ENCODE measurements at places on chromosomes 7 and 10.
A peak's percentile ranks its signal among the peaks of the same experiment; 100 is the strongest.

GRCh38 chr7:134645478-134645877, 1.2 kb upstream of the BPGM start:
- no peak for DNase-seq

- DNase-seq = no peak
These were observed 107.0 kb downstream of the NRP1 start for GRCh38 chr10:33227489-33227888.

DNA sequence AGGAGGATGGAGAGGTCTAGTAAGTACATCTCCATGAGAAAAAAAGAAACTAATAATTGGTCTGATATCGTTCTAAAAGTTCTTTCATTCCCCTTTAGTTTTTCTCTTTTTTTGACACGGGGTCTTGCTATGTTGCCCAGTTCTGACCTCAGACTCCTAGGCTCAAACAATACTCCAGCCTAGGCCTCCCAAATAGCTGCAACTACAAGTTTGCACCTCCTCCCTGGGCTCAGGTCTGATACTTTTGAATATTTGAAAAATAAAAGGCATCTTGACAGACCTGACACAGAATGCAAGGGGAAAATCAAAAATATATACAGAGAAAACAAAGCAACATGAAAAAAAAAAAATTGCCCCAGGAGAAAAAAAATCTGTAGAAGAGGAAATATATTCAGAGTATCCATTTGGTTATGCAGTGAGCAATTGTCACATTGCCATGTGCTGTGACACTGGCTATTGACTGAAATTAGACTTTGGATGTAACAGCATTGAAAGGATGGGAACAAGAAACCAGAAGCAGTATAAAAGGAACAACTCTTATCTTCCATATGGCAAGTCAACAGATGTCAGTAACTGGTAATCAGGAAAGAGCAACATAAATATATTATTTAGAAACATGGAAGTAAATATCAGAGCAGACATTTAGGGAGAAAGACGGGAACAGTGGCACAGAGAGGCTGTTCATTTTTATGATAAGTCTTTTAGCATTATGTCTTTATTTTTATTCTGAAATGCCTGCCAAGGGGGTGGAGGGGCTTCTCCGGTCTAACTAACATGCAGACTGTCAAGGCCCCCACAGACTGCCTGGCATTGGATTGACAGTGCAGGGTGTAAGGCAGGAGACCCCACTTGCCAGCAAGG, 408.4 kb downstream of the PARD3 start:
- no peak for DNase-seq

DNA sequence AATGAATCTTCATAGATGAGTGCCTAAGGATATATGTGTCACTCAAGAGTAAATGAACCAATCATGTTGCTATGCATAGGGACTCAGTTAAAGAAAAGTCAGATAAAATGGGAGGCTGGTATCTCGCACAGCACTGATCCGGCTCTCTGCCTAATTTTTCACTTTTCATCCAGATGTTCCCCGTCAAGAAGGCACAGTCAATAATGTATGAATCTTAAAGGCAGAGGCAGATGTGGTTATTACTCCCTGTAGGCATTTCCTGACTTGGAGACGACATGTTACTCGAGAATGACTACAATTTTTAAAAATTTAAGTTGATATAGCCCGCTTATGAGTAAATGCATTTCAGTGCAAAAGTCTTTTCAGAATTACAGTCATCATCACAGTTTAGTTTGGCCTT, 113.6 kb downstream of the TBXAS1 start:
- no peak for DNase-seq

DNA sequence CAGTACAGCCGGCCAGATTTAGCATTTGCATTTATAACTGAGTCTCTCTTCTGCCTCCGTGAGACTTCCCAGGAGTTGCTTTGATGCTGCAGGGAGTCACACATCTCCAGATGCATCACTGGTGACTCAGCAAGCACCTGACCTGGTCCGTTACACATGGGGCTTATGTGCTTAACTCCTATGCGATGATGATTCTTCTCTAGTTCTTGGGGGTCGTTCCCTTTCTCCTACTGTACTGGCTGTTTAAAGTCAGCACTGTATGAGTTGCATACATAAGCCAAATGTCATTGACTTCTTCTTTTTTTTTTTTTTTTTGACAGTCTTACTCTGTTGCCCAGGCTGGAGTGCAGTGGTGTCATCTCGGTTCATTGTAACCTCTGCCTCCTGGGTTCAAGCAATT, 13.0 kb upstream of the AKR1E2 start:
- DNase-seq = no peak

DNA sequence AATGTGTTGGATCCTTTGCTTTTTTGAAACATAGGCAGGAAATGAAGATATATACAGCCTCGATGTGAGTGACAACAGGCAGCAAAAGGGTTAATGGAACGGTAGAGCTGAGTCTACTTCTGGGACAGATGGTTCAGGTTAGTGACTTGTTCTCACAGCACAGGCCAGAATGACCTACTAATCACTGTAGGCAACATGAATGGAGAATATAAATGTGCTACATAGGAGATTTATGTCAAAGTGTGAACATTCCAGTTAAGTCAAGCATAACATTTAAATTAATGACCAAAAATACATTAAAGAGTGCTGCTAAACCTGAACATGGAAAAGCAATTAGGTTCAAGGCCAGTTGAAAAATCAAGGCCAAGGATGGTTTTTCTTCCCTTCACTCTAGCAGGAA, 235.2 kb downstream of the POU6F2 start:
- DNase-seq = no peak

DNA sequence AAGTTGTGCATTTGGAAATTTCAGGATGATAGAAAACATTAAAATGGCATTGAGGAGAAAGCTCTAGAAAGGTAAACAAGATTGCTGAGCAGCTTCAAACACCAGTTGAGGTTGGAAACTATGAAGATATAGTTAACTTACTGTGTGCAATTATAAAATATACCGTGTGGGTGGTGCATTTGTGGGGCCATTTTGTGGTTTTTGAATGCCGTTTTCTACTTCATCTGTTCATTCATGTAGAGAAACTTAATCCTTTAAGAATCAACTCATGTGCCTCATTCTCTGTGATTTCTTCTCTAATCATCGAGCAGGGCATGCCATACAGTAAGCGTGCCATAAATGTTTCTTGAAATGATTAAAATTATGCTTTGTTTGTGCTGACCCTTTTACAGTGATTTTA, 232.8 kb upstream of the TEX47 start:
- no peak for DNase-seq

- DNase-seq = no peak
These were observed 74.1 kb downstream of the ZMYND11 start for GRCh38 chr10:209357-209756.

GRCh38 chr10:101644002-101644401, 51.0 kb downstream of the FBXW4 start:
- no peak for DNase-seq

DNA sequence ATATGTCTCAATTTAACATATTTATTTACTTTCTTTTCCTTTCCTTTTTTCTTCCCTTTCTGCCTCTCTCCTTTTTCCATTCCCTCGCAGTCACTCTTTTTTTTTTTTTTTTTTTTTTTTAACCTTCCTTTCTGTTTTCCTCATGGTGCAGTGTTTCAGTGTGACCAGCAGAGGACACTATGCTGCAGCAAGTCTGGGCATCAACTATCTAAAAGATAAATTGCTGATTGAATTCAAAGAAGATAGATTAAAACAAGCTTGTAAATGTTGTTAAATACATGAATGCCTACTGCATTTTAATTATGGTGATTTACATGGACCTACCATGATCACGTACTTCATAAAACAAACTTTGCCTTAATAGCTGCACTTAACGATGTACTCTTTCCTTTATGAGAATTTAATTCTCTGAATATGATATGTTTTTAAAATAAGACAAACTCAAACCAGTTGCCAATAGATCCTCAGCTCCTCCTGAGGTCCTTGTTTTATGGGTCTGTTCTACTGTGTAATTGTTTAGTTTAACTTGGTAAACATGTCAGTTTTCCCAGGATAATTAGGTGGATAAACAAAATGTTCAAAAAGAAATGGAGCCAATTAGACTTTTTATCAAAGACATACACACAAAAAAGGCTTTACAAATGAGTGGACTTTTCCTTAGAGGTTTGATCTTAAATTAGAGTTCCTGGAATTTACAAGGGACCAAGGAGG, 101.0 kb upstream of the AGR3 start:
- DNase-seq = peak; percentile 2

DNA sequence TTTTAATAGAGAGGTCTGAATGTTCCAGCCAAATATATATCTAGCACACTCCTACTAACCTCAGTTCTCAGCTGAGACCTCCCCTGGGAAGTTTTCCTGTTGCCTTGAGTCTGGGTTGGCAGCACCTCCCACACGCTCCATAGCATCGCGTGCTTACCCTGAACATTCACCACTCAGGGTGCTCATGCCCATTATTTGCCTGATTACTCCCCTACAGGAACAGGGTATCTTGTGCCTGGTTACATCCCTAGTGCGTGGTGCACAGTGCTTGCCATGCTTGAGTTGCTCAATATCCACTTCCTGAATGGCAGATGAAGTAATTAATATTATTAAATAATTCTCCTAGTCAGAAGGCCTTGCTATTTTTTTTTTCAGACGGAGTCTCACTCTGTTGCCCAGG, 269.9 kb upstream of the IMMP2L start:
- DNase-seq = no peak

DNA sequence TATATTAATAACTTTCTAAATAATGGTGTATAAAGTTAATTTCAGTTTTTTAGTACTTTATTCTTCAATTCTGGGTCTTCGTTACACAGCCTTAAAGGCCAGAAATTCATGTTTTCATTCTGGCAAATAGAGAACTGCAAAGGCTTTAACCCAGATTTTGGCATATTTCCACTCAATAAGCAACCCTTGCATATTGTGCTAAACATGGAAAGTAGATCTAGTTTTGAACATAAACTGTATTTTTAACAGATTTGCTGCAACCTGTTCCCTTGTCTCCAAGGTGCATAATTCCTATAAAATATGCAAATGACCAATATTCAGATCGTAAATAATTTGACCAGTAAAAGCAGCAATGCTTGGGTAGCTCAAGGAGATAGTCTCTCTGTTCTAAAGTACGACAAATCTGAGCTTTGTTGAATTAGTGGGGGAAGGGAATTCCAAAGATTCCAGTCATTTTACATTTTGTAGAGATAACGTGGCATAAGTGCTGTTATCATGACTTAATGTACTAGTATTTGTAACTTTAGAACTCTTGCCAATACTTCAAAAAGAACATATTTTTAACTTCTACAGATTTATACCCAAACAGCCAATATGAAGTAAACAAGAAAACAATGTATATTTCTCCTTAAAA, 46.4 kb upstream of the RSBN1L start:
- DNase-seq = no peak

DNA sequence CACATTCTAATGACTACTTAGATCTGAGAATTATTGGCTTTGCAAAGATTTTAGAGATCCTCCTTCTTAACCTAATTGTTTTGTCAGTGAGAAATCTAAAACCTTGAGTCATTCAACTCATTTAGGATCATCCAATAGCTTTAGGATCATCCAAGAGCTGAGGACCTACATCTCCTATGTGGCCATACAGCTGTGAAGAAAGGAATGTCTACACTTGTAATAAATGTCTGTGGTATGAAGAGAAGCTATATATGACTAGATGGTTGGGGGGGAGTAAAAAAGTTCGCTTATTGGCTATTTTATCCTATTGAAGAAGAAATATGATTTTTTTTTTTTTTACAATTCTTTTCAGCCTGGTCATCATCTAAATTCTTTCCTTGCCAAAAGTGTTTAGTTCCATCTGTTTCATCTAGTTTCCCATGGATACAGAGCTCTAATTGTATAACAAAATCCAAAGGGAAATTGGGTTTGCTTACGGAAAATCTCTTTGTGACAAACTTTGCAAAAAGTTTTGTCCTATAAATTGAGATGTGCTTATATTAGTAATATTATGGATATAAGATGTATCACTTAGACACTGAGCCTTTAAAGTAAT, 196.7 kb downstream of the PRKG1 start:
- no peak for DNase-seq

- DNase-seq = no peak
These were observed 109.1 kb downstream of the CPED1 start for GRCh38 chr7:121097577-121097976.

DNA sequence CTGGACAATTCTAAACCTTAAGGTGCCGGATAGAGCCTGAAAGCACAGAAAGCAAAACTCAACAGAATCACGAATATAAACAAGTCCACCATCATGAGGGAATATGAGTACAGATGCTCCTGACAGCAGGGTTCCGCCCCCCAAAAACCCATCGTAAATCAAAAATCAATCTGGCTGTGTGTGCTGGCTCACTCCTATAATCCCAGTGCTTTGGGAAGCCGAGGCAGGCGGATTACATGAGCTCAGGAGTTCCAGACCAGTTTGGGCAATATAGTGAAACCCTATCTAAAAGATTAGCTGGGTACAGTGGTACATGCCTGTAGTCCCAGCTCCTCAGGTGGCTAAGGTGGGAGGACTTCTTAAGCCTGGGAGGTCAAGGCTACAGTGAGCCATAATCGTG, 12.2 kb downstream of the BUD31 start:
- DNase-seq = no peak

- no peak for DNase-seq
These were observed 15.8 kb downstream of the FAM20C start for GRCh38 chr7:208130-208673.

DNA sequence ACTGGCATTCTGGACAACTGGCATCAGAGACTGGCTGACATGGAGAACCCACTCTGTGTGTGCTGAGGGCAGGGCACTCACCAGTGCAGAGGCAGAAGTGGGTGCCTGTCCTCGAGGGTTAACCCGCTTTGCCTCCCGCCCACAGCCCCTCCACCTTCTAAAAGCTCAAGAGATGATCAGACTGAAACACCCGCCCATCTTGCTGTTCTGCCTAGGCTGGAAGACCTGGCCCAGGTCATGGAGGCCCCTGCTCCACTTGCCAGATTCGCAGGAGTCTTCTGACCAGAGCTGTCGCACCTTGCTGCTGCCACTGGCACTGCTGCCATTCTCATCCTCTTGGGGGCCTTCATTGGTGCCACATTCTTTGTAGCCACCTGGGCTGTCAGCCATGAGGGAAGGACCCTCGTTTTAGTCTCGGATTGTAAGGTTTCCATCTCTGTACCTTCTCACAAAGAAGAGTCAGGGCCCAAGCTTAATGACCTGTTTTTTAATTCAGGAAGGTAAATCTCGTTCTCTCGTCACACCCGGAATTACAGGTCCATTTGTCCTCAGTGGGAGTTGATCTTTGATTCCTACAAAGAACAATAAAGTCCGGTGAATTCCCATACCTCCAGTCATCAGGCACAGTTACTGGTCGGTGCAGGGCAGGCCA, 1.9 kb downstream of the CYREN start:
- DNase-seq = no peak

DNA sequence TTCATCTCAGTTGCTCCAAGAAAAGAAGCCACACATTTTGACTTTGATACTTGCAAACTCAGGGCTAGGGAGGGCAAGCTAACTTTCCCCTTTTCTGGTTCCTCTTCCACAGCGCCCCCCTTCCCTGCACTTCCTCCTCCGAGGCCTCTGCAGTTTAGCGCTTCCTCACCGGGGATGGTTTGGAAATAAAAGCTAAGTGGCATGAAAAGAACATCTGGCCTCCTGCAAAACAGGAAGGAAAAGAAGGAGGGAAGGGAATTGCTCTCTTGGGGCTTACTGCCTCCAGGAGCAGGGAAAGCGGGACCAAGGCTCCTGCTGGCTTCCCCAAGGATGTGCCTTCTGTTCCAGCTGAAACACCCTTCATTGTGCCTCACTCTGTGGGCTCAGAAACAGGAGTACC, 42.3 kb downstream of the PRKCQ start:
- no peak for DNase-seq
